ENCODE measurements at places on chromosomes 5 and 9. TPM values are rescaled to one million over a fixed set of nuclear protein-coding genes. Genes with fewer than 3 reads are reported as not detected.

DNA sequence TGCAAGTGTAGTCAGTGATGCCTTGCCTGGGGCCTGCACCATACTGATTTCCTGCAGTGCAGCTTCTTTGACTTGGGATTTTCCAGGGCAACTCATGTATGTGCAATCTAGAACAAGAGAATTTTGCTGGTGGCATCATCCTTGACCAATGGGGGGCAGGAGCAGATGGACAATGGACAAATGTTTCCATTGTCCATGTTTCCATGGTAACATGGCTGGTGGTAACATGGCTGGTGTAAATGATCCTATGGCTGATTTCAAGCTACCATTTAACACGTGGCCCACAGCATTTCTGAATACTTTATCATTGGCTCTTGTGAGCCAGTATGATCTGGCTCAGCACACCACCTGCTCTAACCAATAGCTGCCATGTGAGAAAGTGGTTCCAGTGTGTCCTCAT, 130.1 kb upstream of the OSMR start:
- no peak for DNase-seq

DNA sequence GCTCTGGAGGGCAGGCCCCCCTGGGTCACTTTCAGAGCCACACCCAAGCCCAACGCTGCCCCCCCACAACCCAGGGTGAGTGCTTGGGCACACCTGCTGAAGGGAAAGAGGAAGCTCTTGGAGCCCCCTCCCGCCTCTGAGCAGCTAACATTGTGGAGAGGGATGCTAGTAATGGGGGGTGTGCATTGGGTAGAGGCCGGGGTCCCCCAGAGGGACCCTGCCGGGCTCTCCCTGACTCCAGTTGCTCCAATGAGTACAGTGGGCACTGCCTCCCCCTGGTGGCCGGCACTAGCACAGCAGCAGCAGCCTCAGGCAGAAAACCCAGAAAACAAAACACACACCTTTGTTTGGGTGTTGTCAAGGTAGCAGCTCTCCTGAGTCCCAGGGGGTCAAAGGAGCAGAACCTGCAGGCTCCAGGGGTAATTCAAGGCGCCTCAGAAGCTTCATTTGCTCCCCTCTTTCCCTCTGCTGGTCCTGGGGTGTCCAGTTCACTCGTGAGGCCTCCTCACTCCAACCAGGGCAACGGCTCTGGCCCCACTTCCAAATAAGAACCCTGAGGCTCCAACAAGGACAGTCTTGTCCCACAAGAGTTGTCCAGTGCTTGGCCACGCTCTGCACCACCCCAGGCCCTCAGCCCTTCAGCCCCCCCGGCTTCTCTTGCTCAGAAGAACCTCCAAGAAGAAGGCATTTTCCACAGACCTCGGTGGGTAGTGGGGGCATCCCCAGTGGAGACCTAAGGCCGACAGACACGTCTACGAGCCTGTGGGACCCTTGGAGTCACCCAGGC, 16.1 kb downstream of the GBGT1 start:
- peak; percentile 82 for DNase-seq

DNA sequence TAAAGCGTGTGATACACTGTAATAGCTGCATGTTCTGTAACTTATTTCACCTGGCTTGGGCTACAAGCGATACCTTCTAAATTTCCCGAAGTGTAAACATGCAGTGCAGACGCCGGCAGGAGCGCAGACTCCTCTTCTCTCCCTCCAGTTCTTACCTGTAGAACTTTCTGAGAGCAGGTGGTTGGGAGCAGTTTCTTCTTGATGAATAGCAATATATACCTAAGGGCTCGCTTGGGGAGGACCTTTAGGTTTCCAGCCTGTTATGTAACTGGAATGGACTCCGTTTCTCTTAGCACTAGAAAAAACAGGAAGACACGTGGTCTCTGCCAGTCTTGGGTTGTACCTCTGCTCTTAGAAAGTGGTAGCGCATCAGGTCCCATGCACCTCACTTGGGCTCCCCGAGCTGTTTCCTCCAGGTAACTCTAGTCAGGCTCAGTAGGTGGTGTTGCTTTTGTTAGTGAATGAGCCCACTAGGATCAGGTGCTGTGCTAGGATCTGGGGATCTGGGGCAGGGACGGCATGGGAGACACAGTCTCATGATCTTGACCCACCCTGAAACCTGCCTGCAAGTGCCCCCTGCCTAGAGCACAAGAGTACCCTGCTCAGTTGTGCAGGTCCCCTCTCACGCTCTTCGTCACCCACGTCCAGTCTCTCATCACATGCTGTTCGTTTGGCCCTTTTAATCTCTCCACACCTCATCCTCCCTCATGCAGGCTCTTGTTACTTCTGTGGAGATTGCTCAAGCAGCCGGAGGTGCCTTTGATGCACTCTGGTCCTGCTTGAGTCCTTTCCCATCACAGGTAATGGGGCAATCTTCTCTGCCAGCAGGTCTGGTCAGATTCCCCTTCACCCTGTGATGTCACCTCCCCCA, 2.8 kb downstream of the TENT4A start:
- no peak for DNase-seq

- no peak for DNase-seq
These were observed 22.5 kb upstream of the NINJ1 start for GRCh38 chr9:93156475-93157008.

The ACTBL2 gene
- total RNA-seq = 0.13 TPM

DNA sequence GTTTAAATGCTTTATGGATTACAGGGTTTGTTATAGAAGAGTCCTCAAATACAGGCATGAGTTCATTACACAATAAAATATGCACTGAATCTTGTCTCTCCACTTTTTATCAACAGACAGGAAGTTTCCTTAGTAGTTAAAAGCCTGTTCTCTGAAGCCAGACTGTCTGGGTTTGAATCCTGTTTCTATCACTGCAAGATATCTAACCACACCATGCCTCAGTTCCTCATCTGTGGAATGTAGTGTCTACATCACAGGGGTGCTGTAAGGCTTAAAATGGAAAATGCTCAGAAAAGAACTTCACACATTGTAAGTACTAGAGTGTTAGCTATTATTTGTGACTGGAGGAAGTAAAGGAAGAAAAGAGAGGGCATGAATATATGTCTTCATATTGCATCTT, 9.3 kb downstream of the LIX1 start:
- DNase-seq = no peak

- peak; percentile 32 for DNase-seq
These were observed 988 bp downstream of the OXCT1 start for GRCh38 chr5:41869151-41869723.

DNA sequence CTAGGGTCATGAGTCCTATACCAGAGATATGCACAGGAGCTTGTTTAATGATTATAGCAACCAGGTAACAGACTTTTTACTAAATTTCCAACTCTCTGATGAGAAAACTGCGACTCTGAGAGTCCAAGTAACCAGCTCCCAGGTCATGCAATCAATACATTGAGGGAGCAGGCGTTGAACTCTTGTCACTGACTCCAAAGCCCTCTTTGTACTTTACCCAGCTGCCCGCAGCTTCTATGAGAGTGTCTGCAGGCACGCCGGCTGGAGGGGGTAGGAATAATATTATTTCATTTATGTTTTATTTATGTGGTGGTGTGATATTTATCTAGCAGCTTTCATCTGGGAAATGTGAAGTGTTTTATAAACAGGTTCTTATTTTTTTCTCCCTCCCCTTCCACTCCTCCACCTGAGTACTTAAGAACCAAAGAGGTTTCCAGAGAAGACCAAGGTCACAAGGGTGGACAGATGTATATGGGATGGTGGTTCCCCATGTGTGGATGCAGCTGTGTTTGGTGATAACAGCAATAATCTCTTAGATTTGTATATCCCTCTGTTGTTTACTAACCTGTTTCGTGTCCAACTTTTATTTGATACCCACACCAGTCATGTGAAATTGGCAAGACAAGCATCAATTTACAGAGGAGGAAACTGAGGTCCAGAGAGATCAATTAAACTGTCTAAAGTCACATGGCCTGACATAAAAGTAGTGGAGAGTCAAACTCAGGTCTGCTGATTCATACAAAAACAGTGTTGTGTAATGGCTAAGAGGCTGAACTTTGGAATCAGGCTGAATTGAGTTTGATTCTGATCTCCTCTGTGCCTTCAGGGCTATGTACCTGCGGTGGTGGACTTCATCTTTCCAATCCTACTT, 140.2 kb upstream of the TRIM32 start:
- no peak for DNase-seq

The PPP3R2 gene
- total RNA-seq = 0.27 TPM

DNA sequence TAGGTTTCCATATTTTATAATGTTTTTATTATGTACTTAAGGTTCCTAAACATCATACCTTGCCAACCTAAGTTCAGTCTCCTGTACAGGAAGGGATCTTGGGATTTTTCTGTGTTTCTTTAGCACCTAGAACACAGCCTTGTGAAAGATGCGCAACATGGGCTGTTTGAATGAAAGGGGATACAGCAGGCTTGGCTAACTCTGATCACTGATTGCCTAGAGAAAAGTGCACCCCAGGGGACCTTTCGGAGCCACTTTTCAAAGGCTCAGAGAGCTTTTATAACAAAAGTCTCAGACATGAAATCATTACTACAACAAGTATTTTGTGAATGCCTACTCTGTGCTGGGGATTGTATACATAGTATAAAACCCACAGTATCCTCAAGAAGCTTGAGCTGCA, 261.6 kb downstream of the BNC2 start:
- DNase-seq = no peak

DNA sequence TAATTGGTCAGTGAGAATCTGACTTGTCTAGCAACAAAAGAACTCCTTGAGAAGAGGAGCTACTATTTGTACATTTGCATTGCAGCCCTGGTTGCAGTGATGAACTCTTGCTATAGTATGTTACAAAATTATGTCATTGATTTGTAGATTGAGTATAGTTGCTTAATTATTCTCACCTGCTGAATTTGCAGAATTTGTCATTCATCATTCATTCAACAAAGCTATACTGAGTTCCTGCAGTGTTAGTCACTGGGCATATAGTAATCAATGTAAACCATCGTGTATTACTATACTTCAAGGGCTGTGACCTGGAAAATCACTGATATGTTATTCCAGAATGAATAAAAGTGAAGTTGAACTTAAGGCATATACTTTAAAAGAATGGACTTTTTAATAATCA, 50.1 kb downstream of the SLC1A3 start:
- no peak for DNase-seq

- DNase-seq = no peak
These were observed 120.0 kb upstream of the ACOT12 start for GRCh38 chr5:81513982-81514381.

- DNase-seq = no peak
These were observed 7.9 kb upstream of the SYNPO start for GRCh38 chr5:150632305-150633160.

The NTNG2 gene
- 0.94 TPM for total RNA-seq

The PCDHGA3 gene
- total RNA-seq = 3.0 TPM

GRCh38 chr9:133277467-133277866, 2.5 kb upstream of the ABO start:
- DNase-seq = no peak

The S1PR3 gene
- 5.6 TPM for total RNA-seq

GRCh38 chr9:121718501-121718900, 67.1 kb downstream of the DAB2IP start:
- no peak for DNase-seq

The PLCXD3 gene
- total RNA-seq = 10.9 TPM

DNA sequence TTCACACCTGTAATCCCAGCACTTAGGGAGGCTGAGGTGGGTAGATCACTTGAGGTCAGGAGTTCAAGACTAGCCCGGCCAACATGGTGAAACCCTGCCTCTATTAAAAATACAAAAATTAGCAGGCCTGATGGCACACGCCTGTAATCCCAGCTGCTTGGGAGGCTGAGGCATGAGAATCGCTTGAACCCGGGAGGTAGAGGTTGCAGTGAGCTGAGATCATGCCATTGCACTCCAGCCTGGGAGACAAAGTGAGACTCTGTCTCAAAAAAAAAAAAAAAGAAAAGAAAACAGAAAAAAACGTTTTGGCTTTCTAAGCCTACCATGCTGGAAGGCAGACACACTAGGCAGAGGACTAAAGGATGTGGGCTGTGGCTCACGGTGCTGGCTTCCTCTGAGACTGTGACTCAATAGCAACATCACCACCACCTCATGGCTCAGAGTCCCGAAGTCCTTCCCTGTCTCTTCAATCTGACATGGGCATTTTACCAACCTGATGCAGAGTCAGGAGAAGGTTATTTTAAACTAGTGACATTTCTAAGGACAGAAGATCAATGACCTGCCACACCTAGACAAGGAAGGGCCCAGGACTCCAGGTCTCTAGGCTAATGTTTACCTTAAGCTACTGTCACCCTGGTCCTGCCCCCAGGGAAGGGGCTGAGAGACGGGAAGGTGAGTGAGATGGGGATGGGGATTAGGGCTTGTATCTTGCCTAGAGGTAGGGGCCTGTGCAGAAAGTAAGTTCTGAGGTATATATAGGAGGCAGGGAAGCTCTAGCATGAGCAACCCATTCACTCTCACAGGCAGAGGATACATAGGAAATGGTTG, 3.7 kb downstream of the ECSCR start:
- DNase-seq = peak; percentile 20

The GKAP1 gene
- total RNA-seq = 24.3 TPM

GRCh38 chr5:10456583-10457420, 15.1 kb downstream of the ROPN1L start:
- DNase-seq = no peak

- DNase-seq = no peak
These were observed 4.6 kb downstream of the NRG2 start for GRCh38 chr5:140038373-140038957.

The HTR1A gene
- not detected for total RNA-seq

DNA sequence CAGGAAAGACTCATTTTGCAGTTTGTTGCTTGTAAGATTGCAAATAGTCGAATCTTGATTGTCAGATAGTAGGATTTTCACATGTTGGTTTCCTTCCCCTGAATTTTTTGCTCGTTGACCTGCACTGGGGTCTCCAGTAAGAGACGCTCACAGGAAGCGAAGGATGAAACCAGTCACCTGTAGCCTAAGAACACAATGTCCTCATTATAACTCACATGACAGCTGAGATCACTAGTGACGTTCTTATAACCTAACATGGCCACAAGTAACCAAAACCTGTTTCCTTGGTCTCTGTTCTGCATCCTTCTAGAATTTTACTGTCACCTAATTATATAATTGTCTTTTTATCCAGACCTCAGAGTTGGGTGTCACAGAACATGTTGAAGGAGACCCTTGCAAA, 181.0 kb upstream of the OTULINL start:
- DNase-seq = no peak

The INSL4 gene
- total RNA-seq = not detected

- no peak for DNase-seq
These were observed 11.8 kb upstream of the EXOC3 start for GRCh38 chr5:431001-431710.

GRCh38 chr5:98111686-98112085, 661.8 kb upstream of the RGMB start:
- no peak for DNase-seq
